ENCODE measurements at places on chromosomes 12 and 14.

GRCh38 chr14:95234426-95234825, 77.1 kb upstream of the DICER1 start:
- no peak for DNase-seq

DNA sequence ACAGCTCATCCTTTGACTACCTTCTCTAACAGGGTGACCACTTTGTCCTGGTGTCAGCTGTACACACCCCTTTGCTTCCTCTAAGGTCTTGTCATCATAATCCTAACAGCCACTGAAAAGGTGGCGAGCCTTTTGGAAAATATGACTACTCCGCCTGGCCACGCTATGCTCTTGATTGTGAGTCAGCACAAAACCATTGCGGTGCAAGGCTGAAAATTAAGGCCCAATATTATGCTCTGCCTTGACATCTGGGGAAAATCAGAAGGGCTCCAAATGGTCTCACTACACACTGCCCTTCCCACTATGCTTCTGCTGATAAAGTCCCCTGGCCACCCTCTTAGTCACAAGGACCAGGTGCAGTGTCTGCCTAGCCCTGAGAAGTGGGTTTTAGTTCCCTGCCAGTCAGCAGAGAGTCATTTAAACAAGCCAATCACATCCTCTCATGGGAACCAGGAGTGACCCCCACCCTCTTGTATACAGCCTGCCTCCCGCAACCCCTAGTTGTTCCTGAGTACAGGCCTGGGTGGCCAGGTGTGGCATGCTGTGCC, 34.3 kb downstream of the FGD6 start:
- DNase-seq = no peak

DNA sequence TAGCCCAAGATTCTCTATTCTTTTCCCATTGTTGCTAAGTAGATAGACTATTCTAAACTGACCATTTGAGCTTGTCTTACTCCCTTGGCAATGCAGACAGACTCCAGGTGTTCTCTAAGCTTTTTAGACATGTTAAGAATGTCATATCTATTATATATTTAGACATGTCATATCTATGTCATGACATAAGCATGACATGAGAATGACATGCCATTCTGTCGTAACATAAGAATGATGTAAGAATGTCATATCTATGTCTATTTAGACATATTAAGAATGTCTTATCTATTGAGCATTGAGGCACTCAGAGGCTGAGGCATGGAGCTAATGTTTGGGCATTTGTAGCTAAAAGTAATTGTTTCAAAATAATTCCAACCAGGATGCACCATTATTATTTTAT, 277.3 kb upstream of the ATP2B1 start:
- DNase-seq = no peak

DNA sequence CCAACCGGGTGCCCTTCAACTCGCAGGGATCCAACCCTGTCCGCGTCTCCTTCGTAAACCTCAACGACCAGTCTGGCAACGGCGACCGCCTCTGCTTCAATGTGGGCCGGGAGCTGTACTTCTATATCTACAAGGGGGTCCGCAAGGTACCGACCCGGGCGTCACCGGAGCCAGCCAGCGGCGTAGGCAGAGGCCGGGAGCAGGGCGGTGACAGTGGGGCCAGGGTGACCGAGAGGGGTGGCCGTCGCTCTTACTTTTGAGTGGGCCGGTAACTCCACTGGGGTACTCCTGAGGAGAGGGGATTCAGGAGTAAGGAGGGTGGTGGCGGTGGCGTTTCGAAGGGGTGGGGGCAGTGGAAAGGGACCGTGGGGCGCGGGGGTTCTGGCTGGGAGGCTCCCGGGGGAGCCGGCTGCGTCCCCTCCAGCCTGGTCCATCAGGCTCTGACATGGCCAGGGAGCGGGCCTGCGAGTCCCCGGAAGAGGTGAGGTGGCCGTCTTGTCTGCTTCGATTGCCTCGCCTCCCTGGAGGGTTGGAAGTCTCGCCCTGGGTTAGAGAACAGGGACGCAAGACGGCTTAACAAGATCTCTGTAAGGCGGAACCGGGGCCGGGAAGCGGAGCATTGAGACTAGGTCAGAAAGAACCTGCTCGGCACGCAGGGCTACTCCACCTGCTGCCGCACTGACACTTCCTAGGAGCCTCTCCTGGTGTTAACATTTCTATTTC, 491 bp downstream of the WDR20 start:
- no peak for DNase-seq

GRCh38 chr14:48738186-48738925, 847.8 kb downstream of the RPS29 start:
- no peak for DNase-seq

DNA sequence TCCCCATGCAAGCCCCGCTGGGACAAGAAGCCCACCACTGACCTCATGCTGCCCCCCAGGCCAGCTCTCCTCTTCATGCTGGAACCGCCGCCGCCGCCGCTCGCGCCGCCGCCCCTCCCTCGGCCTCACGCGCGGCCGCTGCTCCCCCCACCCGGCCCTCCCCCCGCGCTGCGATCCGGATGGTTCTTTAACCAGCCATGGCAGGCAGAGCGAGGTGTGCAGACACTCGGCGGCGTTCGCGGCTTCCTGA, at the start of gene DCAF5:
Gene DCAF5, minus strand, starts transcription at position 218 of the 250 bp plus-strand sequence. Its CDS starts 141 bp downstream, at position 77.
- no peak for DNase-seq

GRCh38 chr12:78118486-78118885, 287.8 kb downstream of the NAV3 start:
- no peak for DNase-seq

DNA sequence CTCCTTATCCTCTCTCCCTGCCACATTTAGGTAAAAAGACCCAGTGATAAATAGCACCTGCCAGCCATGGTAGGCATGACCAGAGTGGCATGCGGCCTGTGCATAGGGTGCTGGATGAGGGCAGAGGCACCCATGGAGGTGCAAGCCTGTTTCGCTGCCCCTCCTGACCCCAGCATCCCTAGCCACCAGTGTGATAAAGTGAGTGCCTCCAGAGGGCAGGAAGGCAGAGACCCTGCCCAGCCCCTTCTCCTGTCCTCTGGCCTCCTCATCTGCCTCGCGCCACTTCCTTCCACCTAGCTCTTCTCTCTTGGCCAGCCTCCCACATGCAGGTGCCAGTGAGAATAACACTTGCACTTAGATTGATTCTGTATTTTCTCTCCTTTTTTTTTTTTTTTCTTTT, 108.3 kb upstream of the FUT8 start:
- no peak for DNase-seq

DNA sequence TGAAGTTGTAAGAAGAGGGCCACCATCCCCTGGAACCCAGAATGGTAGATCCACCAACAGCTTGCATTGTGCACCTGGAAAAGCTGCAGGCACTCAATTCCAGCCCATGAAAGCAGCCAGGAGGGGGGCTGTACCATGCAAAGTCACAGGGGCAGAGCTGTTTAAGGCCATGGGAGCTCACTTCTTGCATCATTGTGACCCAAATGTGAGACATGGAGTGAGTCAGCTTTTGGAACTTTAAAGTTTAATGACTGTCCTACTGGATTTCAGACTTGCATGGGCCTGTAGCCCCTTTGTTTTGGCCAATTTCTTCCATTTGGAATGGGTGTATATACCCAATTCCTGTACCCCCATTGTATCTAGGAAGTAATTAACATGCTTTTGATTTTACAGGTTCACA, 50.8 kb downstream of the SLC16A7 start:
- DNase-seq = no peak

Measured in epithelial cell of proximal tubule (primary cell).